T-helper 2 cell (primary cell): ENCODE measurements at places on chromosomes 13 and 19.

GRCh38 chr13:30034458-30034795, 184.0 kb upstream of the UBL3 start:
- DNase-seq: no peak

DNA sequence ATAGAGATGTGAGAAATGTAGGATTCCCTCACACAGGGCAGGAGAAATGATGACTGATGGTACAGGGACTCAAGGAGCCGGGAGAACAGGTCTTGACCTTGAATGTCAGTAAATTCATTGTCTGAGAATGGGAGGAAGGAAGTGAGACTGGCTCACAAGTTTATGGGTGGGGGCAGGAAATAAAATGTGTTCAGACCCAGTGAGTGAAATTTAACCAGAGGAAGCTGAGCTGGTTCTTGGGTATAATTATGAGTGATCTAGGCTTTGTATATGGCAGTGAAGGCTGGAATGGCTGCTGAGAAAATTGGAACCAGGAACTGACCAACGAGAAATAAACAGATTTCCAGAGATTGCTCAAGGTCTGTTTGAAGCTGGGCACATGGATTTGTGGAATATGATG, 6.3 kb upstream of the IGSF23 start:
- DNase-seq: no peak

GRCh38 chr13:114151565-114152284, 19.3 kb upstream of the RASA3 start:
- no peak for DNase-seq

GRCh38 chr13:25169356-25169755, 2.7 kb downstream of the AMER2 start:
- no peak for DNase-seq

GRCh38 chr13:35501661-35502235, 25.3 kb upstream of the MAB21L1 start:
- DNase-seq: no peak

- DNase-seq: no peak
These were observed 108.6 kb downstream of the AKAP11 start for GRCh38 chr13:42380420-42381164.

DNA sequence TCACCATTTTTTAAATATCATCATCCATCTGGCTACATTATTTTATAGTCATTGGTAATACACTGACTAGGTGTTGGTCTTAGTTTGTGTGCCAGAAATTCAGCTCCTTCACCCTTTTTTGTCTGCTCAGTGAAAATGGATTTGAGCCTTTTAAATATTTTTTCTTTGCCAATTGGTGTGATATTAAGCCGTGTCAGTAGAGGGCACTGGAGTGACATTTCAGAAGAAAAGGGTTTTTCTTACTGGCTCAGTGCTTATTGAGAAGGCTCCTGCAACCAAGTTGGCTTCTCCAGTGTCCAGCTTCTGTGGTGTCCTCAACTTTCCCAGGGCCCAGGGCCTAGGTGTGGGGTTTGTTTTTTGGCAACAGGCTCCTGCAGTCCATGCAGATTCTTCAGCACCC, 546.6 kb downstream of the DACH1 start:
- DNase-seq: no peak

- no peak for DNase-seq
These were observed 11.3 kb upstream of the TNFRSF19 start for GRCh38 chr13:23558675-23559536.

GRCh38 chr13:51357928-51358595, 18.6 kb downstream of the SERPINE3 start:
- no peak for DNase-seq

DNA sequence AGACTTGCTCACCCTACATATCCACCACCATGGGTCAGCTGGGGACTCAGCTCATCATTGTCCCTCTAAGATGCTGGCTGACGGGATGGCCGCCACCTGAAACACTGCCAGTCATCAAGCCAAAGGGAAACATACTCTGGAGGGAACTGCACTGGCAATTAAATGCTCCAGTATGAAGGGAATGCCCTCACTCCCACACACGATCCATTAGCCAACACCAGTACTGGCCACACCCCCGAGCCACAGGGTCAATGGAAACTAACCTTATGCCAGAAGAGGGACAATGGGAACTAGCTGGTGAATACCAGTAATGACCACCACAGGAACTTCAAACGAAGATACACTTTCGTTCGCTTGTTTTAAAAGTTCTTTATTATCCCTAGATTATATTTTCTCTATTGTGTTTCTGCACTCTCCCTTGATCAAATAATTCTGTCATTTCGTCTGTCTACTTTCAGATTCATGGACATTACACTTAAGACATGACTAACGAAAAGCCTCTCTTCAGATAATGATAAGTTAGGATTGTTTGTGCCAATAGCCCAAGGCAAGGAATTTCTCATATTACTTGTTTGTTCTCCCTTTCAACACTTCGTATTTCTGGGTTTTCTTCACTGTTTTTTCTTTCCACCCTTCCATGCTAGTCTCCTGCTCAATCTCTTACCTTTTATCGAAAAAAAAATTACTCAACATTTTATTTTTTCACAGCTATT, 1.7 kb upstream of the ZNF507 start:
- DNase-seq: no peak

- no peak for DNase-seq
These were observed 5.2 kb downstream of the NDUFB7 start for GRCh38 chr19:14566712-14567077.

GRCh38 chr13:38713046-38713445, 26.2 kb downstream of the FREM2 start:
- no peak for DNase-seq

DNA sequence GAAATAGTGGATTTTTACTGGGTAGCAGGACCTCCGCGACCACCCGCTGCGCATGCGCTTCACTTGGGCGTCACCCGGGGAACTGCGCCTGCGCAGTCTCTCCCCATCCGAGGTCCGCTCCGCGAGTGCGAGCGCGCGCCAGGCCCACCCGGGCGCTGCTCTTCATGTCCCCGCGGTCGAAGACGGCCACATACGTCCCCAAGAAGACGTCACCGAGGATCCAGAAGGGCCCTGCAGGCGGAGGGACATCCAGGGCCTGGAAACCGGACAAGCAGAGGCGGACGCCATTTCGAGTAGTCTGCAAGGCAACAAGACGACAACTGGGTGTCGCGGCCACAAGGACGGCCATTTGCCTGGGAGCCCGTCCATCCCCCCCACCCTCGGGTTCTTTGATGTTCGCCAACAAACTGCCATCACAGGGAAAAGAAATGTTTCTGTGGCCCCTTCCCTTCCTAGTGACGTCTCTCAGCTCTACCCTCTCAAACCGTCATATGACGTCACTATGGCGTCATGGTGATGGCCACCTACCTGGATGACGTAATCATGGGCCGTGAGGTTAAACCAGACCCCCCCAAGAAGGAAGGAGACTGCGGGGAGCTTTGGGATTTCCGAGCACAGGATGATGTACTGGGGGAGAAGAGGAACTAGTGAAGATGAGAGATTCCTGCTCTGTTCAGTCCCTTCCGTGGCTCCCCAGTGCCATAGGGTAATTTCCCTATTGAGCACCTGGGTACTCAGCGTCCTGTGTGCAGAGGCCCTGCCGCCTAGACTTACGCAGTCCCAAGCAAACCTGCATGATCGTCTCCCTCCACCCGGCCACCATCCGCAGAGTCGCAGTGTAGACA, 6.7 kb downstream of the NAPSA start:
- DNase-seq: peak; percentile 60

- DNase-seq: no peak
These were observed 8.6 kb upstream of the MKNK2 start for GRCh38 chr19:2059422-2060201.

GRCh38 chr19:47414469-47414868, 4.9 kb downstream of the MEIS3 start:
- DNase-seq: no peak

- no peak for DNase-seq
These were observed 8.3 kb downstream of the PODNL1 start for GRCh38 chr19:13929956-13930355.

GRCh38 chr19:40742477-40742876, 7.8 kb downstream of the ACTMAP start:
- no peak for DNase-seq

DNA sequence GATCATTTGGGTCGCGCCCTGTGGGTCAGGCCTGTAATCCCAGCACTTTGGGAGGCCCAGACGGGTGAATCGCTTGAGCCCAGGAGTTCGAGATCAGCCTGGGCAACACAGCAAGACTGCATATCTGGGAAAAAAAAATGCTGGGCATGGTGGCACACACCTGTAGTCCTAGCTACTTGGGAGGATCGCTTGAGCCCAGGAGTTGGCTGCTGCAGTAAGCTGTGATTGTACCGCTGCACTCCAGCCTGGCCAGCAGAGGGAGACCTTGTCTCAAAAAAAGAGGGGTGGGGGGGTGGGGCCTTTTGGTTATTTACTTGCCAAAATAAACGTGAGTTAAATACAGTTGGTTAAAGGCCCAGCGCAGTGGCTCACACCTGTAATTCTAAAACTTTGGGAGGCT, 9.8 kb upstream of the ZNF544 start:
- DNase-seq: peak; percentile 15

GRCh38 chr13:26168237-26168814, 53.8 kb downstream of the RNF6 start:
- DNase-seq: no peak

DNA sequence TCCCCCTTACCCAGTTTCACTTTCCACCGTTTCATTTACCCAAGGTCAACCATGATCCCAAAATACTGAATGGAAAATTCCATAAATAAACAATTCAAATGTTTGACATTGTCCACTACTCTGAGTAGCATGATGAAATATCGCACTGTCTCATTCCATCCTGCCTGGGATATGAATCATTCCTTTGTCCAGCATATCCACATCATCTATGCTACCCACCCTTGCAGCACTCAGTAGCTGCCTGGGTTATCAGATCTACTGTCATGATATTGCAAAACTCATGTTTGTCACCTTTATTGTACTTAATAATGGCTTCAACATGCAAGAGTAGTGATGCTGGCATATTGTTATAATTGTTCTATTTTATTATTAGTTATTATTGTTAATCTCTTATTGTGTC, 263.9 kb upstream of the NBEA start:
- DNase-seq: no peak

GRCh38 chr13:104008075-104008474, 941.9 kb upstream of the SLC10A2 start:
- DNase-seq: no peak

GRCh38 chr19:7902796-7903243, 857 bp upstream of the MAP2K7 start:
- DNase-seq: no peak

DNA sequence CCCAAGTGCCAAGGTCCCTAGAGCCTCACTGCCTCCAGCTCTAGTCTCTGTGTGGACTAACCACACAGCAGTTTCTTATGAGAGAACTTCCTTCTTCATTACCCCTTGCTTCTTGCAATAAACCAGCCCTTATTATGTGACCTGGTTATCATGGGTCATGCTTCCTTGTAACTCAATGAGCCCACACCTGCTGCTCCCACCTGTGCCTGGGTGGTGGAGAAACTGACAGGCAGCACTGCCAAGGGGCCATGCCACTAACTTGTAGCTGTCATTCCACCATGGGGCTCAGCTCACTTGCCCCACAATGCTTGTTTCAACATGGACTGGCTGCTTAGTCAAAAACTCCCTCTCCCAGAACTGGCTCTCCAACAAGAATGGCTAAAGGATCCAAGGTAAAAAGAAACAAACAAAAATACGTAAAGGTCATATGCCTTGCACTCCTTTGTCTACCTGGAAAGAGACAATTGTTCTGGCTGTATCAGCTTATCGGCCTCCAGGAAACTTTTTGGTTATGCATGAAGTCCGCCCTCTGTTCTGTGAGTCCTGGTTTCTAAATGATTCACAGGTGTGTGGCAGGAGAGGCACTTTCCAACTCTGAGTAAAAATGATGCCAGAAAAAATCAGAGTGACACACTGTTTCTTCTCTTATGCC, 446.4 kb downstream of the COG6 start:
- DNase-seq: no peak

- no peak for DNase-seq
These were observed 203.8 kb downstream of the MZT1 start for GRCh38 chr13:72523593-72523992.

DNA sequence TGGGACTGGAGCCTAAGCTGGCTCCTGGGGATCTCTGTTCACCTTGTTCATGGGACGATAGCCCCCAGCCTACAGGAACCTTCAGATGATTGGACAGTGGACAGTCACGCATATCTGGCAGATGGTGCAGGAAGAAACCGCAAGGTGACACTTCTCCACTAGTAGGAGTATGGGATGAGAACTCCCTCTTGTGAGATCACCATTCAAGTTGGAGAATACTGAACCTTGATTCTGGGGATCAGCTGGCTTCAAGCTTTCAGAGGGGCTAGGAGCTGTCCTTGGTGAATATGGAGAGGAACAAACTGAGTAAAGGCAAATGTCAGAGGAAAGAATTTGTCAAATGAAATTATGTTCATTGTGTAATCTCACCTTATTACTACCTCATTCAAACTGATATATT, 204.5 kb downstream of the PDS5B start:
- DNase-seq: no peak

DNA sequence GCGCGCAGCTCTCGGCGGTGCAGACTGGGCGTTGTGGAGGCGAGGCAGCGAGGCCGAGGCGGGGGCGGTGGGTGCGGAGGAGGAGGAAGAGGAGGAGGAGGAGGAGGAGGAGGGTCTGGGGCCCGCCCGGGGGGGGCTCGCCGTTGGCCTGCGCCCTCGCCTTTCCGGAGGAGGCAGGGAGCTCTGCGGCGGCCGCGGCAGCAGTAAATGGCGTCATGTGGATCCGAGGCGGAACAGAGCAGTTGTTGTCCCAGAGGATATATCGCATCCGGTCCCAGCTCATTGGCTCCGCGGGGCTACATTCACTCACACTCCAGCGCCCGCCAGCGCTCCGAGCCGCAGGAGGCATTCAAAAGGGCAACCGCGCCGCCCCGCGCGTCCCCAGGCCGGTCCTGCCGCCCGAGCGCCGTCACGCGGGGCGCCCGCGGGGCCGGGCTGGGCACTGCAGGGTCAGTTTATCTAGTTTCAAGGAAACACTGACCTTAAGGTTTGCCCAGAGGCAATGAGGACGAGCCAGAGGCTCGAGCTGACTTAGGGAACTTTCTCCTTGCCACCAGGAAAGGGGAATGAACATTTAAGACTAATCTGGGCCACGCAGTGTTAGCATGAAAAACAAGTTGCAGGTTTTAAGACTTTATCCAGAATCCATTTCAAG, at the start of gene SPRY2:
TSS of gene SPRY2 (minus strand) at position 26 of the 655 bp plus-strand sequence. CDS start 3,421 bp downstream, outside the sequence.
- peak; percentile 48 for DNase-seq

DNA sequence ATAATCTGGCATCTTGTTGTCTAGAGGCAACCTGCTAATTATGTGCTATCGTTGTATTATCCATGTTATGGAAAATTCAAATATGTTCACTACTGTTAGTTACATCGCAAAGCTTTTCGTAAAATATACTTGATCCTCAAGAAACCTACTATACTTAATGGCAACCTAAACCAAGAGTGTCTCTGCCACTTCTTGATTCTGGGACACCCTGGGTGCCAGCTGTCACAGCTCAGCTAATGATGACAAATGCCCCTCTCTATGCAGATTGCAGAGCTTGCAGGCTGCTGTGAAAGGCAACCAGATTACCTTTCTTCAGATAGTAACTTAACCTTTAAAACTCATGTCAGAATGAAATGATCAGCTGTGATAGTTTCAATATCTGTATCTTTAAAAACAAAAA, 8.9 kb upstream of the MAB21L1 start:
- no peak for DNase-seq

GRCh38 chr19:1250437-1251260, 2.3 kb downstream of the MIDN start:
- peak; percentile 69 for DNase-seq
